ENCODE measurements at places on chromosomes 6 and 20.

- DNase-seq = no peak
Measured at GRCh38 chr6:113432521-113433334, 424.4 kb upstream of the MARCKS start.

GRCh38 chr6:169885131-169885530, 133.7 kb downstream of the ERMARD start:
- DNase-seq = no peak

DNA sequence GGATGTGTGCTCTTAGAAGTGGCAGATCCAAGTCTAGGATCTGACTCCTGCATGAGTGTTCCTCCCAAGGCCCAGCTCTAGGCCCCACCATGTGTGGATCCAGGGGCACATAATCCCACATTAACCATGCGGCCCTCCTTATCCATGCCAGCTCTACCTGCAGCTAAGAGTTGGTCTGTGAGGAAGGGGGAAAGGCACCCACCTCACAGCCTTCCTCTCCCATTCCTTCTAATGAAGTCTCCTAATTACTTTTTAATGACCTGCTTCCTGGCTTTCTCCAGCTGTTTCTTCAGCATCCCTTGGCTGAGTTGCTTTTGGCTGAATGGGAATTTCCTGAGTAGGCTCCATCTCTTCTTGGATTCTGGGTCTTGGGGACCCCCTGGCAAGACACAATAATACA, 52.2 kb downstream of the NPEPL1 start:
- DNase-seq = no peak

- no peak for DNase-seq
Measured at GRCh38 chr20:53643031-53643832, 49.6 kb upstream of the ZNF217 start.

GRCh38 chr6:100117680-100118079, 123.7 kb upstream of the MCHR2 start:
- no peak for DNase-seq

DNA sequence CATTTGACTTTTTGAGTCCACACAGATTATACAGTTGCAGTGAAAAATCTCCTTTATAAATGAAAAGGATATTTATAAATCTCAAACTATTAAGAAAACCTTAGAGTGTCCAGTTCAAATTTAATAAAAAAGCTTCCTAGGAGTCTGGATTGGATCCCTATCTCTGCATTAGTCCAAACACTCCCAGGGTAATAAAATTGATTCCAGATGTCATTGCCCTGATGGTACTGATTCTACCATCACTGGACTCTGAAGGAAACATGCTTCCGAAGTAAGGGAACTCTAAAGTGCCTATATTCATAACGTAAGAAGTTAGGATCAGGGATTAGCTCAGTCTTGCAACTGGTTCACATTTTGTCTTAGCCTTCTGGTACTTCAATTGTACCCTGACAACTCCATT, 1325.1 kb upstream of the MAP3K7 start:
- DNase-seq = no peak

- peak; percentile 37 for DNase-seq
Measured at GRCh38 chr20:46255440-46256104, 52.7 kb downstream of the CDH22 start.

- no peak for DNase-seq
Measured at GRCh38 chr6:7115543-7116231, 7.9 kb downstream of the RREB1 start.

DNA sequence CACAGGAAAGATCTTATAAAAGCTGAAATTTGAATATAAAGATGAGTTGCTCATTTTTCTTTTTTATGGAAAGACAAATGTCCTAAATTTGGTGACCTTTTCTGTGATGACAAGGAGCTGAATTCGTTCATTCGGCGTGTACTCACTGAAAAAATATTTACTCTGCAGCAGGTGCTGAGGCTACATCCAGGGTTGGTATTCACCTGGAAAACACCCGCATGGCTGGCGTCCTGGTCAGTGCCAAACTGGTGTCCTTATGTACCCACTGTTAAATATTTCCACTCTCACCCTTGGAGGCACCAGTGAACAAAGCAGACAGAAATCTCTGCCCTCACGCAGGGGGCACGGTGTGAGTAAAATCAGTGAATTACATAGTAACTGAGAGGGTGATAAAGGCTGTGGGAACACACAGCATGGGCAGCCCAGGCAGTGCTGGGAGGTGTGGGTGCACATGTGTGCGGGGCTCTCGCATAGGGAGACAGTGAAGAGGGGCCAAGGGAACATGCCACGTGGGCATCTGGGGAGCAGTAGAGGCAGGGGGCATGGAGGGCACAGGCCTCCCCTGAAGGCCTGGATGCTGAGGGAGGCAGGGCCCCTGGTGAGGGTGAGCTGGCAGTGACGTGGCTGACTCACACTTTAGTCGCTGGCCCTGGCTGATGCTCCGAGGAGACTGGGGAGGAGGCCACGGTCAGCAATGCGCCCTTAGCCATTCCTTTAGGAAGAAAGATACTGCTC, 89.7 kb downstream of the INSM1 start:
- no peak for DNase-seq

DNA sequence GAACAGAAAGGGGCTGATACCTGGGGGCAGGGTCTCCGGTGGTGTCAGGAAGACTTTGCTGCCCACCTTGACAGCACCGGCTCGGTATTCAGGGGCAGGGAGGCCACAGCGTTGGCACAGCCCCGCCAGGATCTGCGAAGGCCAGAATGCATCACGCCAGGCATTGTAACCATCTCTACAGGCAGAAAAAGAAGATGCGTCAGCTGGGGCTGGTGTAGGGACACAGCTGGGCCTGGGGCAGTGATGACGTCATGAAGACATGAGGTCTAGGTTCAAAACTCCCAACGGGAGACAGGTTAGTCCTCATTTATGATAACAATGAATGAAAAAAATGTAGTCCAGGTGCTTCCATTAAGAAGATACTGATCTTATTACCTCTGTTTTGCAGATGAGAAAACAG, 22.0 kb downstream of the ERGIC3 start:
- no peak for DNase-seq

- peak; percentile 69 for DNase-seq
Measured at GRCh38 chr20:5652626-5653553, 97.3 kb upstream of the SHLD1 start.

DNA sequence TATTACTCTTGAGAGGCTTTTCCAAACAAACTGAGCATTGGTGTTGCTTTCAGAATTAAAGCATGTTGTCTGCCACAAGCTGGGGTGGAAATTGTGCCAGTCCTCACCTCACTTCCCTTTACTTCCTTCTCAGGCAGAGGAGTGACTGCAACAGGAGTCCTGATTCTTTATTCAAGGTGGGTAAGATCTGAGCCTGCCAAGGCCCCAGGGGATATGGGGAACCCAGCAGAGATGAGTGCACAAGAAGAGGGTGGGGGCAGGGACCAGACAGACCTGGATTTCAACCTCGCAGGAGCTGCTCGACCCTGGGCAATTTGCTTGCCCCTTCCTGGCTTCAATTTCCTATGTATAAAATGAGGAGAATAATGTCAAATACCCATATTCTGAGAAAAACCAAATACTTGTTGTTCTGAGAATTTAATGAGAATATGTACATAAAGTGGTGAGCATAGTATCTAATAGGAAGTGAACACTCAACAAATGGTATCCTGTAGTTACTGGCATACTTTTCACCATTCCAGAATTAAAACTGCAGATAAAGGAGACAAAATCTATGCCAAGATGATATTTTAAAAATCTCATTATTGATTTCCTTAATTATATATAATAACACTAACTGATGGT, 17.8 kb downstream of the MAN1A1 start:
- DNase-seq = no peak

- no peak for DNase-seq
Measured at GRCh38 chr6:108750801-108751200, 97.4 kb upstream of the ARMC2 start.

DNA sequence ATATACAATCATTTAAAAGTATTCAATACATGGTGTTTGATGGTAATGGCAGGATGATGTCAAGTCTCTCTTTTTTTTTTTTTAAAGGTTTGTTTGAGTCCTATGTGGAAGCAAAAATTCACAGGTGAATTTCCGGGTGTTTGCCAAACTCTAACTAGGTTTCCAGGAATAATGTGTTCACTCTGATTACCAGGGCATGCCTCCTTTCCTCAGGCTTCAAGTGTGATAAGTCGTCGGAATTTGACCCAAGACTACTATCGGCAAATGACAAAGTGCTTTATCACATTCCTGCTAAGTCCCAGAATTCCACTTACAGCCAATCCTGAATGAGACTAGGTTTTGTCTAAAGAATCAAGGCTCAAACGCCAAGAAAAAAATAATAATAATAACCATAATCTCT, 7.3 kb downstream of the OARD1 start:
- DNase-seq = no peak

DNA sequence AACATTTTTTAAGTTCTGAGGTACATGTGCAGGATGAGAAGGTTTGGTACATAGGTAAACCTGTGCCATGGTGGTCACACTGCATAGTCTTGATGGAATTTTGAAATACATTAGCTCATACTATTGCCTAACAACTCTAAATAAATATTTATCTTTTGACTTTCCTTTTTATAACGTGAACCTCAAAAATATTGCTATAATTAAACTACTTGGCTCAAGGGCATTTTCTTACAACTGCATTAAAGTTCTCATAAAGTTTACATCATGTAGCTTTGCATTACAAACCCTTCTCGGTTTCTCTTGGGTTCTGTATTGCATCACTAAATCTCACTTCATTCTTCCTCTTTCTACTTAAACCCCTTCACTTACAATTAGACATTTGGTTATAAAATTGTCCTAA, 636.0 kb upstream of the PTCHD4 start:
- no peak for DNase-seq

GRCh38 chr6:37696841-37697662, 631 bp downstream of the MDGA1 start:
- no peak for DNase-seq

DNA sequence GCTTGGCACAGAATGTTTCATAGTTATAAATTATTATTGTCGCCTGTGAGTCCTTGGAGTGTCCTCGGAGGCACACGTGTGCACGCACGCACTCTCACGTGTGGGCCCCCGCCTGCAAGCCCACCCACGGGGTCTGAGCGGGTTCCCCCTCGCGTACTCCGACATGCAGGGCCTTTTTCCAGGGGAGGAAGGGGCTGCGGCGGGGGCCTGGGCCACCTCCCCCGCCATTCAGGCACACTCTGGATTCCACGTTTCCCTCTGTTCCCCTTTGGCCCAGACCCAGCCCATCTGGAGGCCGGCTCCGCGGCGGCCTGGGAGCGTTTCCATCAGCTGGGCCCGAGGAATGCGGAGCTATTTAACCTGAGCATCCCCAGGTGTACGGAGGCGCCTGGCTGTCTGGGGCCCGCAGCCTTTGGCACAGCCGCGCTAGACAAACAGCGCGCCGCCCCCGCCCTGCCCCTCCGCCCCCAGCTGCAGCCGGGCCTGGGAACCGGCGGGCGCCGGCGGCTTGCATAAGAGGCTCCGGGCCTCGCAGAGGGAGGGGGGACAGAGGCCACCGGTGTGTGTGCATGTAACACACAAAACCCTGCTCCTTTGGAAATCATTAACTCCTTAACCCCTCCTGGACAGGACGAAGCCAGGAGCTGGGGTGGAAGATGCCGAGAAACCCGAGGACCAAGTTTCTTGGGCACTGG, 3.3 kb downstream of the ID1 start:
- no peak for DNase-seq

- DNase-seq = no peak
Measured at GRCh38 chr20:54058420-54059139, 11.8 kb downstream of the BCAS1 start.

DNA sequence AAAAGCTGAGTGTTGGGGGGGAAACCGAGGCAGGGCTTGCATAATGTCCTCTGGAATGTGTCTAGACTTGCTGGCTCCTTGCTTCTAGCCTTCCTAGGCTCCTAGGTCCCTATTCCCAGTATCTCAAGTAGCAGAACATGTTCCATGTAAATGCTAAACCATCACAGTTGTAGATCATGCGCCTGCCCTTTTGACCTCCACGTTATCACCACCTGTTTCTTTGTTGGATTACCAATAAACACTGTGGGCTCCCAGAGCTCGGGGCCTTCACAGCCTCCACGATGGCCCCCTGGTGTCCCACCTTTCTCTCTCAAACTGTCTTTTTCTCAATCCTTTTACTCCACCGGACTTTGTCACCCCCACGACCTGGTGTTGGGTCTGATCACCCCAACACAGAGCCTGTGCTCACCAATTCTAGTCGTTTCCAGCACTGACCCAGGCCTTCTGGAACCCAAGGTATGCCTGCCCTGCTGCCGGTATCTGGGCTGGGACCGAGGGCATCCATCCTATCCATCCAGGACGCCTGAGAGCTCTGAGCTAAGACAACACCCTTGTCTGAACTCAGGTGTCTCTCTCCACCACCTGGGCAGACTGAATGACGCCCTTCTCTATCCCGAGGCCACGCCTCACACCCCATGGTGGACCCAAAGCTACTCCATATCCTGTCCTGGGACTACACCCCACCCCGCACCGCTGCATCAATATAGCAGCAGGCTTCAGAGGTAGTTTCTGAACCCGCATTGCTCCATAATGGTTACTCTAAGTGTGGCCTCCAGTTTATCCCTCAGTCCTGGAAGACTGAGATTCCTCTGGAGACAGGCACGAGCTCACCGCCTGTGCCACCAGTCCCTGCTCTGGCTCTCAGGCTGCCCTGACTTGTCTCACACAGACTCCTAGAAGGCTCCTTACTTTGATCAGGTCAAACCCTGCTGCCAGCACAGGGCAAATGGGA, 9.3 kb upstream of the PRR18 start:
- no peak for DNase-seq

- no peak for DNase-seq
Measured at GRCh38 chr6:107977283-107977682, 19.3 kb upstream of the SEC63 start.

GRCh38 chr6:144350528-144350880, 65.4 kb downstream of the UTRN start:
- no peak for DNase-seq

DNA sequence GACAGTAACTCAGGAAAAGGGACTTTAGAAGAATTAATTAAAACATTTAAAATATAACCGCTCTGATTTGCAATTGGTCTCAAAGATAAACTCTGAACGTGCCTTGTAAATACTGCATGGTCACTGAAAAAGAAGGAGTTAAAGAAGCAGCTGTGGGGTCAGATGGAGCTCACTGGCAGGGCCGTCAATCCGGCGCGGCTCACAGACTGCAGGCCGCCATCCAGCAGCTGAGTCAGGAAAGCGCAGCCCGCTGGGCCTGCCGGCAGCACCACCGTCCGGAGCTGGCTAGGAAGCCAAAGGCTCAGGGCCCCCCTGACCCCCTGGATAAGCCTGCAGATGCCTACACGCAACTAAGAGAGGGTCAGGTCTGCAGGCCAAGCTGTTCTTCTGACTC, 54.2 kb upstream of the FRMD1 start:
- DNase-seq = no peak

GRCh38 chr20:2805689-2806350, 5.4 kb upstream of the CPXM1 start:
- DNase-seq = no peak

- DNase-seq = no peak
Measured at GRCh38 chr20:54665812-54666211, 190.4 kb downstream of the DOK5 start.

- DNase-seq = no peak
Measured at GRCh38 chr6:170116636-170117035, 174.2 kb downstream of the DLL1 start.

DNA sequence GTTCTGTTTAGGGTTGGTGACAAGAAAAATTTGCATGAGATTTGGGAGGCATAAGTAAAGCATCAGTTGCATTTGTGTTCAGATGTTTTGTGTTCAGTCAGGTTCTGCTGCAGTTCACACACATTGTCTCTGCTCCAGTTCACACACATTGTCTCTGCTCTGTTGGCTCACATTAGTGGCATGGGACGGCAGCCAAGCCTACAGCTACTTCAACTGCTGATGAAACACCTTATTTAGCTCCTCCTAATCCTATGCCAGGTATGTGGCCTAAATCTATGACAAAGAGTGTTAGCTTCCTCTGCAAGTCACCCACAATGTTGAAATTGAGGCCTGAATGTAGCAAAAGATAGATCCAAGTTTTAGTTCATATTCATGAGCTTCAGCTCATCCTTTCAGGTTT, 278.1 kb upstream of the SYNCRIP start:
- no peak for DNase-seq
